ENCODE measurements at places on chromosomes 5 and 9. TPM values are rescaled to one million over a fixed set of nuclear protein-coding genes. Genes with fewer than 3 reads are reported as not detected.

Gene ARSK
- total RNA-seq, result 11.1 TPM

Gene SPTLC1
- 80.0 TPM for total RNA-seq

Gene PCDHB16
- 0.13 TPM for total RNA-seq

Gene PCA3
- total RNA-seq, result not detected

Gene MZB1
- not detected for total RNA-seq

Gene PCDHGA7
- 0.65 TPM for total RNA-seq

Gene CER1
- not detected for total RNA-seq

Gene PCDHGA5
- total RNA-seq, result 1.3 TPM

Gene LRRTM2
- total RNA-seq, result 0.48 TPM

Gene SLC6A19
- total RNA-seq, result not detected

Gene FCN2
- not detected for total RNA-seq

Gene LIFR
- total RNA-seq, result 64.1 TPM

Gene TMOD1
- total RNA-seq, result 1.5 TPM

Gene TTC23L
- total RNA-seq, result not detected

Gene IRX1
- 1.7 TPM for total RNA-seq

Gene NEUROG1
- not detected for total RNA-seq

Gene PCAT7
- not detected for total RNA-seq

Gene FOXI1
- not detected for total RNA-seq

Gene FBP2
- total RNA-seq, result not detected

Gene PRELID2
- 1.2 TPM for total RNA-seq

Gene SNCAIP
- 2.6 TPM for total RNA-seq

Gene PLEKHG4B
- total RNA-seq, result 0.39 TPM

Gene IPPK
- 7.8 TPM for total RNA-seq

Gene FBXL17
- 8.7 TPM for total RNA-seq

Gene MAML1
- 38.7 TPM for total RNA-seq

Gene SLC45A2
- total RNA-seq, result not detected

Gene SLIT3
- total RNA-seq, result 3.4 TPM

Gene CYSRT1
- total RNA-seq, result under 0.01 TPM

Gene ZBED3
- 1.7 TPM for total RNA-seq

Gene ZDHHC21
- 3.5 TPM for total RNA-seq

Gene LECT2
- total RNA-seq, result not detected

Gene ADAMTSL1
- 1.0 TPM for total RNA-seq

Gene C9orf153
- not detected for total RNA-seq

Gene OTULINL
- 4.8 TPM for total RNA-seq

Gene F2RL2
- total RNA-seq, result 0.56 TPM

Gene UNC5A
- total RNA-seq, result 0.32 TPM

Gene RNF14
- 33.7 TPM for total RNA-seq

Gene CTSV
- total RNA-seq, result 2.1 TPM

Gene TEK
- 3.0 TPM for total RNA-seq
